Mammary epithelial cell (primary cell): ENCODE measurements at places on chromosomes 4 and X. TPM values are rescaled to one million over a fixed set of nuclear protein-coding genes. Genes with fewer than 3 reads are reported as not detected.

The ARR3 gene
- total RNA-seq, result not detected in 2 replicates

The AIFM1 gene
- 10.2 TPM for total RNA-seq

The FAM47E gene
- total RNA-seq, result 0.80 and 0.99 TPM in 2 replicates

The ARHGAP36 gene
- not detected in 2 replicates for total RNA-seq

The CYSLTR1 gene
- total RNA-seq, result not detected in 2 replicates
